ENCODE measurements at places on chromosomes 12 and 14. TPM values are rescaled to one million over a fixed set of nuclear protein-coding genes. Genes with fewer than 3 reads are reported as not detected.

GRCh38 chr12:6792522-6793201 is 3.3 kb downstream of the CD4 start:
- peak overlapping the region; percentile 66 for H3K4me3 ChIP-seq
- H3K4me1 ChIP-seq, result peaks cover 79% of the 10 kb centered on the region
- H3K36me3 ChIP-seq, result peaks cover 42% of the 10 kb centered on the region
- H3K27me3 ChIP-seq, result no peaks in the 10 kb centered on the region
- peak; percentile 52 for DNase-seq

DNA sequence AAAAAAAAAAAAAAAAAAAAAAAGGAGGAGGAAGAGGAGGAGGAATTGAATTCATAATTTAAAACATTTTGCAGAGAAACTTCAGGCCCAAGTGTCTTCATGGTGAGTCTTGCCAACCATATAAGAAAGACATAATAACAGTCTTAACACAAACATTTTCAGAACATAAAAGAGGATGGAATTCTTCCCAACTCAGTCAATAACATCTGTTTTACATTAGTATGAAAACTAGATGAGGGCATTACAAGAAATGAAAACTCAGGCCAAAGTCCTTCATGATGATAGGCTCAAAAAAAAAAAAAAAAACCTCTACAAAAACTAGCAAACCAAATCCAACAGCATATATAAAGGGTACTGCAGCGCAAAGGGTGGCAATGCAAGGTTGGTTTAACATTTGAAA is 151.6 kb downstream of the FOXA1 start:
- no peak overlapping the region for H3K4me3 ChIP-seq
- no peaks in the 10 kb centered on the region for H3K36me3 ChIP-seq
- H3K27ac ChIP-seq, result no peak overlapping the region
- H3K4me1 ChIP-seq, result no peaks in the 10 kb centered on the region
- DNase-seq, result no peak

GRCh38 chr12:124456652-124457152 is 110.7 kb downstream of the NCOR2 start:
- H3K27me3 ChIP-seq, result no peaks in the 10 kb centered on the region
- no peak for DNase-seq
- H3K4me1 ChIP-seq, result peaks cover 67% of the 10 kb centered on the region

GRCh38 chr14:68418174-68419118 is 374.4 kb downstream of the ZFP36L1 start:
- H3K36me3 ChIP-seq, result no peaks in the 10 kb centered on the region
- no peak for DNase-seq
- H3K4me1 ChIP-seq, result peaks cover 3% of the 10 kb centered on the region
- no peak overlapping the region for H3K4me3 ChIP-seq

- DNase-seq, result no peak
- H3K27me3 ChIP-seq, result no peaks in the 10 kb centered on the region
- no peak overlapping the region for H3K4me3 ChIP-seq
- no peaks in the 10 kb centered on the region for H3K36me3 ChIP-seq
- H3K27ac ChIP-seq, result no peak overlapping the region
Observed at GRCh38 chr12:45638386-45638785, 91.1 kb upstream of the ARID2 start.

- no peak overlapping the region for H3K4me3 ChIP-seq
- DNase-seq, result peak; percentile 76
- no peaks in the 10 kb centered on the region for H3K36me3 ChIP-seq
- H3K27ac ChIP-seq, result no peak overlapping the region
- peaks cover 7% of the 10 kb centered on the region for H3K4me1 ChIP-seq
Observed at GRCh38 chr12:122793685-122794106, 19.3 kb downstream of the CCDC62 start.

- no peaks in the 10 kb centered on the region for H3K4me1 ChIP-seq
- H3K27me3 ChIP-seq, result no peaks in the 10 kb centered on the region
- DNase-seq, result no peak
- no peak overlapping the region for H3K27ac ChIP-seq
Observed at GRCh38 chr14:96852823-96853422, 55.7 kb downstream of the VRK1 start.

DNA sequence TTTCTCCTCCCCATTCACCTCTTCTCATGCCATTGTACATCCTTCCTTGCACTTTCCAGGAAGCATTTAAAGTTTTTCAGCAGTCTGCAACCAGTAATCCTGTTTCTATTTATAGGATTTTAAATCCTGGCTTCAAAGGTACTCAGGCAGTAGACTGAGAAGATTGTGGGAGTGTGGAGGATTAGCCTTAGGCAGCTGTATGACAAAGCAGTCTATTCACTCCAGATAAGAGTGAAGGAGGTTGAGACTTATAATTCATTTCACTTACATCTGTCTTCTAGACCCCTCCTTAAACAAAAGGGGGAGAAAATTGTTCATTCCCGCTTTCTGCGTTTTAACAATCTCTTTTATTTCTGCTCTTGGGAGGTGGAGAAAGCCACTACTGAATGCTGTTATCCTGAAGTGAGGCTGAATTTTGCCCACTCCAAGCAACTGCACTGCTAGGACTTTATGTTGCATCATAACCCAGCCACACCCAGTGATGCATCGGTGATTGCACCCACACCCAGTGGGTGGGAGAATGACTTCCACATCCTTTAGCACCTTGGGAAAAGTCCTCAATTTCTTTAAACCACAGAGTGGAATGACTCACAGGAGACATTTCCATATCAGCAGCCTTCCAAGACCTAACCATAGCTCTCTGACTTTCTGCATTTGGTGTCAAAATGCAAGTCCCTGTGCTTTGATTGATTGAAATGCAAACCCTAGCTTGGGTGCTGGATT is 382.5 kb upstream of the ATP2B1 start:
- no peaks in the 10 kb centered on the region for H3K36me3 ChIP-seq
- no peak overlapping the region for H3K27ac ChIP-seq
- no peaks in the 10 kb centered on the region for H3K27me3 ChIP-seq
- DNase-seq, result no peak
- peaks cover 2% of the 10 kb centered on the region for H3K4me1 ChIP-seq

DNA sequence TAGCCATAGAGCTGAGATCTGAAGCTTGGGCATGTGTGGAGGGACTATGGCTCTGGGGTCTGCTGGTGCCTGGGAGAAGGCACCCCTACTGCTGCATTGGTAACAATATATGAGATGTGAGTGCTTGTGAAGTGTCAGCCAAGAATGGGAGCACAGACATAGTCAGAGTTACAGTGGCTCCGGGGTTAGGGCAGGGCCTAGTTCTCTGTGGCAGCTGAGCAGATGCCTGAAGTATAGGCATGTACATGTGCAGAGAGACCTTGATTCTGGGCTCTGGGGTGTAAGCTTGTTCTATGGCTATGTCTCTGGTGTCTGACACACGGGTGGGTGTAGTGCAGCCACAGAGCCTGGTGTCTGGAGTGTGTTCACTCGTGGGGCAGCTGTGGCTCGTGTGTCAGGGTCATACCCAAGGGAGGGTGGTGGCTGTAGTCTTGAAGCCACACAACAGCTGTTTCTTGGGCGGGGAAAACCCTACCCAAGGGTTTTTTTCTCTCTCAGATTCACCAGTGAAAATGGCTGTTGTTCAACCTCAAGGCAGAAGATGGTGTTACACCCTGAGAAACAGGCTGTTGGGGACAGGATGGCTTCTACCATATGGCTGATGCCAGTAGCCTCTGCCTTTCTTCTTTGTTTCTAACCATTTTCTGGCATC is 11.9 kb upstream of the TCL1A start:
- H3K27ac ChIP-seq, result no peak overlapping the region
- no peaks in the 10 kb centered on the region for H3K4me1 ChIP-seq
- DNase-seq, result no peak
- H3K4me3 ChIP-seq, result no peak overlapping the region
- peaks cover 14% of the 10 kb centered on the region for H3K27me3 ChIP-seq

GRCh38 chr12:106493531-106493930 is 89.3 kb upstream of the RFX4 start:
- H3K27me3 ChIP-seq, result no peaks in the 10 kb centered on the region
- peaks cover 15% of the 10 kb centered on the region for H3K36me3 ChIP-seq

DNA sequence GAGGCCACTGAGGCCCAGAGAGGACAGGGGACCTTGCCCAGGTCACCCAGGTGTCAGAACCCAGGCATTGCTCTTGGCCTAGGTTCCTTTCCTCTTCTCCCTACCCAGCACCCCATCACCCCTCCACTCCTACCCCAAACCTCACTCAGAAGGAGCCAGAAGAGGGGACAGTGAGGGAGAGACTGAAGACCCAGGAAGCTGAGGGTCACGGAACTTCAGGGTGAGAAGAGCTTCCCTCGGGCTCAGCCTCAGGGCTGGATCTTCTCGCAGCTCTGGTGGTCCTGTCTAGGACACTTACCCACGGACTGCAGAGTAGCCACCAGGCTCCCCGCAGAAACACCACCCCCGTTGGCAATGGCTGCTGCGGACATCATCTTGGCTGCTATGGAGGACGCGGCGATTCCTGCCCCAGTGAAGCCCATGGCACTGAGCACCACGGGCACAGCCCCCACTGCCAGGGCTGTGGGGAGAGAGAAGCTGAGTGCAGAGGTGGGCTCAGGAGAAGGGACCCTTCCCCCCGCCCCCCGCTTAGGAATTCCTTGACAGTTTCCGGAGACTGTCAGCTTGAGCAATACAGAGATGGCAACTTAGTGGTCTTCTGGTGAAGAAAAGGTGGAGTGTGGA is 1.1 kb downstream of the IFI27L2 start:
- H3K4me3 ChIP-seq, result no peak overlapping the region
- peaks cover 18% of the 10 kb centered on the region for H3K4me1 ChIP-seq
- no peaks in the 10 kb centered on the region for H3K27me3 ChIP-seq
- H3K36me3 ChIP-seq, result no peaks in the 10 kb centered on the region

DNA sequence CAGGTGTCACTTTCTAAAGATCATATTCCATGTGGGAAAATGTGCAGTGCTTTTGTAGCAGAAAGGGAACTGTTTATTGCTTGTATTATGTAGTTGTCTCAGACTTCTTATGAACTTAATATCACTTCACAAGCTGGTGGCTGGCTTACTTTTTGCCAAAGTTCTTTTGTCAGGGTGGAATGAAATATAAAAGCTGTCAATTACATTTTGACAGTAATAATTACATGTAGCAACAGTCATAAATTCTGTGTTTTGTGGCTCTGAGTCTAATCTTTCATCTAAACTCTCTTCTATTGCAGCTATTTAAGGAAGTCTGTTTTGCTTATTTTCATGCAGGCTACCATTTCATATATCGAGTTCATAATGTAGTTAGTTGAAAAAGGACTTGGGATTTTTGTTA is 106.6 kb downstream of the OTOGL start:
- no peak overlapping the region for H3K27ac ChIP-seq
- peaks cover 12% of the 10 kb centered on the region for H3K27me3 ChIP-seq

DNA sequence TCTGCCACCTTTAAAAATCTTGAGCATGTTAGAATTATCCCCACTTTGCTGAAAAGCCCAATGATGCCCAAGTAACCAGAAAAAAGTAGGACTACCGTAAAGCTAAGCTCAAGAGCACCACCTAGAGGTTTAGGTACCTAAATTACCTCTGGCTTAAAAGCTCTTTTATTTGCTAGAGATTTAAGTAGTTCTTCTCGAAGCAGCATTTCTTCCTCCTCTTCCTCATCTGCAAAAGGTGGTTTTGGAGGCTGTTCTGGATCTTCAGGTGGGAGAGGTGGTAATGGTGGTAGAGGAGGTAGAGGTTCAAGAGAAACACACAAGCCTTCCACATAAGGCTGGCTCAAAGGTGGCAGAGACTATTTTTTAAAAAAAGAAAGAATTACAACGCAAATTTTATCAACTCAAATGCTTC is 26.9 kb downstream of the ZFC3H1 start:
- H3K27me3 ChIP-seq, result no peaks in the 10 kb centered on the region
- H3K4me3 ChIP-seq, result no peak overlapping the region
- H3K4me1 ChIP-seq, result no peaks in the 10 kb centered on the region
- no peak overlapping the region for H3K27ac ChIP-seq
- DNase-seq, result peak; percentile 78

- H3K4me1 ChIP-seq, result no peaks in the 10 kb centered on the region
- no peaks in the 10 kb centered on the region for H3K36me3 ChIP-seq
- no peak overlapping the region for H3K27ac ChIP-seq
- H3K4me3 ChIP-seq, result no peak overlapping the region
Observed at GRCh38 chr12:46675736-46676135, 150.1 kb downstream of the SLC38A4 start.

DNA sequence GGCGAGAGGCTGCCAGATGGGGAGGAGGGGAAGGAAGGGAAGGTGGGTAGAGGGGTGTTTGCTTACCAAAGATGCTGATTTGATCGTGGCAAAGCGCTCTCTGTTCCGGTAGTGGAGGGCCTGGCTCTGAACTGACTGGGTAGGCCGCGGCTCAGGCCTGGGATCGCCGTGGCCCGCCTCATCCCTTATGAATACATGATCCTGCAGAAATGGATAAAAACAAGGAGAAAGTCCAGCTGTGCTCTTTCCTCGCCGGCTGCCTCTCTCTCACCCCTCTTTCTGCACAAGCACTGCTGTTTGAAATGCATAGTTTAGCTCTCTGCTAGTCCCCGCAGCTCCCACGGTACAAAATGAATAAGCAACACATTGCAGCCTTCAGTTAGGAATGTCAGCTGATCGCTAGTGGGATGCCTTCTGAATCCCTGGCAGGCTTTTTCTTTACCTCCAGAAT is 53.8 kb downstream of the PEBP1 start:
- peaks cover 49% of the 10 kb centered on the region for H3K36me3 ChIP-seq
- H3K27ac ChIP-seq, result no peak overlapping the region
- DNase-seq, result no peak
- H3K27me3 ChIP-seq, result no peaks in the 10 kb centered on the region
- H3K4me3 ChIP-seq, result no peak overlapping the region

DNA sequence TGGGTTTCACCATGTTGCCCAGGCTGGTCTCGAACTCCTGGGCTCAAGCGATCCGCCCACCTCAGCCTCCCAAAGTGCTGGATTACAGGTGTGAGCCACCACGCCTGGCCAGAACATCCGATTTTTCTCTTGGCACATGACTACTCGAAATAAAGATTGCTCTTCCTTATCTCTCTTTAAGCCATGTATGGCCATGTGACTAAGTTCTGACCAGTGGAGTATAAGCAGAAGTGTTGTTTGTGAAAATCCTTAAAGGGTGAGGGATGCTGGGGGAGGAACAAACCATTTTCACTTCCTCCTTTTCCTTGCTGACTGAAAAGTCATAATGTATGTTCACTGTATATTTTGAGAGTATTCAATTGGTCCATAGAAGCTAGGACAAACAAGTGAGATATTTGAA is 50.7 kb upstream of the ATF7IP start:
- H3K36me3 ChIP-seq, result no peaks in the 10 kb centered on the region
- no peaks in the 10 kb centered on the region for H3K4me1 ChIP-seq
- DNase-seq, result no peak
- H3K27ac ChIP-seq, result no peak overlapping the region
- H3K27me3 ChIP-seq, result no peaks in the 10 kb centered on the region

Gene PTHLH
- total RNA-seq, result not detected

Gene TAS2R9
- total RNA-seq, result not detected

Gene CLECL1
- total RNA-seq, result 0.44 TPM

Gene EPS8
- total RNA-seq, result 0.80 TPM

Gene CISTR
- total RNA-seq, result not detected

Gene CNIH1
- 55.9 TPM for total RNA-seq

Gene CPNE6
- total RNA-seq, result not detected

Gene LRP1
- total RNA-seq, result 6.6 TPM

Gene ANP32D
- not detected for total RNA-seq

Gene CLEC7A
- total RNA-seq, result 2.5 TPM

Gene PRH2
- not detected for total RNA-seq

Gene EEA1
- total RNA-seq, result 11.1 TPM

All from CD4-positive, alpha-beta T cell (primary cell).